ENCODE measurements at places on chromosomes 16 and 17.

- DNase-seq: no peak
Measured at GRCh38 chr16:2497695-2498484, 15.9 kb upstream of the ATP6V0C start.

DNA sequence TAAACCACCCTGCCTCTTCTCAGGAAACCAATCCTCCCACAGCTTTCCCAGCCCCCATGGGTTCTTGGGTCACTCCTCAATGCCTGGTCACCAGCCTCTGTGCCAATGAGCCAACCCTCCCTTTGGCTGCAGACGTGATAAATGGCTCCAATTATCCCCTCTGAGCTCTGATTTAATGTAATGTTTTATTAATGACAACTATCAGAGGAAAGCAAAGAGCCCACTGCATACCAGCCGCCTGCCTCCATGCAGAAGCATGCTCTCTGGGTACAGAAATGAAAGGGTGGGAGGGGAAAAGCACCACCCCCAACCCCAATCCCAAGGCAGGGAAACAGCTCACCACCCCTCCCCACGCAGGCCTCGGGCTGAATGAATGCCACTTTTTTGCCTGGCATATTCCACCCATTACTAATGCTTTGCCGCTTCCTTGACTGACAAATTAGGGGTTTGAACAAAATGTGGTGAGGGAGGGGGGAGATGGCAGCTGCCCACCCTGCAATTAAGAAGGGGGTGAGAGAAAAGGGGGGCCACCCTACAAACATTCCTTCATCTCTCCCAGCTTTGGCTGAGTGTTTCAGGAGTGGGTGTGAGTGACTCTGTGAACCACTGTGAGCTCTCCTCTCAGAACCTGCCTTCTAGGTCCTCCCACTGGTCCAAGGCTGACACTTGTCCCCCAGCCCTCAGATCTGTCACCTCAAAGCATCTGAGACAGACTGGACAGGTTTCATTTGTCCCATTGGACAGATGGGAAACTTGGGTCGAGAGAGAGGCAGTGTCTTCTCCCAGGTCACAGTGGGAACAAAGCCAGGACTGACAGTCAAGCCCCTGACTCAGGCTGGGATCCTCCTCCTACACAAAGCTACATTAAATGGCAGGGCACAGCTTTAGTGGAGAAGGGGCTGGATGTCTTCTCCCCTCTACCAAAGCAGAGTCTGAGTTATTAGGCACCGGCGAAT lies 161.5 kb downstream of the TMEM132E start:
- DNase-seq: no peak

DNA sequence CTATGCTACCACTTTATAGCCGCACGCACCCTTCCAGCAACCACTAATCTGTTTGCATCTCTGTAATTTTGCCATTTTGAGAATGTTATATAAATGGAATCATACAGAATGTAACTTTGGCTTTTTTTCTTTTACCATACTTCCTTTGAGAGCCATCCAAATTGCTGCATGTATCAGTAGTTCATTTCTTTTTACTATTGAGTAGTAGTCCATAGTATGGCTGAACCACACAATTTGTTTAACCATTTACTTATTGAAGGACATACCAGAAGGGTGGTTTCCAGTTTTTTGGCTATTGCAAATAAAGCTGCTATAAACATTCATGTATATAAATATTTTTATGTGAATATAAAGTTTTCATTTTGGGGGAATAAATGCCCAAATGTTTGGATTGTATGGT lies 8.8 kb downstream of the TENT4B start:
- no peak for DNase-seq

DNA sequence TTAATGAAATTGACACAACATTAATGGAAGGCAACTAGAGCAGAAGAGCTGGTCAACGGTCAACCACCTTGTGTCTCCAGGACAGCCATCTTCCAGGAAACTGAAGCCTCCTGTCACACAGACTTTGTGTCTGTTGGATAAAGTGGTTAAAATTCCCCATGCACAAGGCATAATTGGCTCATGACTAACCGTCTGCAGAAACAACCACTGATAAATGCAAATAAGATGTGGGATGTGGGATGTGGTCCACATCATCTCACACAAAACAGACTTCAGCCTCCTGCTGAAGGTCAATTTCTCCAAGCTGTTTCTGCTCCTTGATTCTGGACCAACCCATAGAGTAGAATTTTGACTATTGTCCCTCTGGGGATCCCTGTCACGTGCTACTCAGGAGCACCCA lies 26.9 kb upstream of the XYLT1 start:
- no peak for DNase-seq

DNA sequence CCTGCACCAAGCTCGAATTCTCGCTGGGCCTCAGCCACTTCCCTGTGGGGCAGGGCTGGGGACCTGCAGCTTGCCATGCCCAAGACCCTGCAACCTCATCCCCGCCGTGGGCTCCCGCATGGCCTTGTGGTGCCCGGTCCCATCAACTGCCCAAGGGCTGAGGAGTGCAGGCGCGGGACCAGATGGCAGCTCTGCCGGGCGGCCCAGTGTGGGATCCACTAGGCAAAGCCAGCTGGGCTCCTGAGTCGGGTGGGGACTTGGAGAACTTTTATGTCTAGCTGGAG lies 408.6 kb downstream of the UTP18 start:
- no peak for DNase-seq

- DNase-seq: no peak
Measured at GRCh38 chr17:48547808-48548522, 3.1 kb upstream of the HOXB2 start.

DNA sequence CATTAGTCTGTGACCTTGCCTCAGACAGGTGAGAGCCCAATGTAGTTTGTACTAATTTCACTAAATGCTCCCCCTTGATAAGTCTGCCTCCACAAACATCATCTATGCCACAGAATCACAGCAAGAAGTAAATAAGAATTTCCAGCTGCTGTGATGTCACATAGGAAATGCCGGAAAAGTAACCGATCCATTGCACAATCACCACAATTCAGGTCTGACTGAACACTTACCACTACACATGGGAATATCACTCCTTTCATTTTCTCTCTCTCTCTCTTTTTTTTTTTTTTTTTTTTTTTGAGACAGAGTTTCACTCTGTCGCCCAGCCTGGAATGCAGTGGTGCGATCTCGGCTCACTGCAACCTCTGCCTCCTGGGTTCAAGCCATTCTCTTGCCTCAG lies 79.0 kb upstream of the CDH11 start:
- DNase-seq: no peak

DNA sequence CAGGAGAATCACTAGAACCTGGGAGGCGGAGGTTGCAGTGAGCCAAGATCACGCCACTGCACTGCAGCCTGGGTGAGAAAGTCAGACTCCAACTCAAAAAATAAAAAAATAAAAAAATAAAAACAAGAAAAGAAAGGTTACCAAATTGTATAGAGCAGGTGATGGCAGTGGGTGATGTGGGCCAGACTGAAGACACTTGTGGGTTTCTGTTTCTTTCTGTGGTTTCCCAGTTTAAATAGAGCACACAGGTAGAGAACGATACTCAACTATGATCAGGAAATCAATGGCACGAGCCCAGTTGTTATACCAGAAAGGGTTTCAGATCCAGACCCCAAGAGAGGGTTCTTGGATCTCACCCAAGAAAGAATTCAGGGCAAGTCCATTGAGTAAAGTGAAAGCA lies 32.6 kb downstream of the NUBP1 start:
- DNase-seq: peak; percentile 50

DNA sequence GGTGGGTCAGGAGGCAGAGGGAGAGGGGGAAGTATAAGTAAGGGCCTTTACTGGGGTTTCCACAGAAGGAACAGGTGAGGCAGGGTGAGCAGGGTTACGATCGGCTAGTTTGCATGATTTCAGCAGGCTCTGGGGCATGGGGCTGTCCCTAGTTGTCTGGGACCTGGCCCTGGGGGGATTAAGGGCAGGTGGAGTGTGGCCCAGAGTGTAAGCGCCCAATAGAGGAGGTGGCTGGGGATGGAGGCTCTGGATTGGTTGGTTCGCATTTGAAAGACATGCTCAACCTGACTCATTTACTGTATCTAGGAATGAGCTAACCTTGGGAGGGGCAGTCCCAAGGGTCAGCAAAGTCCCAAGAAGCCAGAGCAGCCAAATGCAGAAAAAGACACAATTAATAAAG lies 230.3 kb downstream of the MAP2K4 start:
- DNase-seq: no peak

GRCh38 chr16:3013491-3013951 lies 798 bp downstream of the CLDN9 start:
- DNase-seq: no peak

GRCh38 chr17:16353317-16354174 lies at the start of gene CENPV:
CENPV (minus strand) TSS chr17:16353469; CDS start chr17:16353436, 33 bp downstream.
- DNase-seq: peak; percentile 66

DNA sequence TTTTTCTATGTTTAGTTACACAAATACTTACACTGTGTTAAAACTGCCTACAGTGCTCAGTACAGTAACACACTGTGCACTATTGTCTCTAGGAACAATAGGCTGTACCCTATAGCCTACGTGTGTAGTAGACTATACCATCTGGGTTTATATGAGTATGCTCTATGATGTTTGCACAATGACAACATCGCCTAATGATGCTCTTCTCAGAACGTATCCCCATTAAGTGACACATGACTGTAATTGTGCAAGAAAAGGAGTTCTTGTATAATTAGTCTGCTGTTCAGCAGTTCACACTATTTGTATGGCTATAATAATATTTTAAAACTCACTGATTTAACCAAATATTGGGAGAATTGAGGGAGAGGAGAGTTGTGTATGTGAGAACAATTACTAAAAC lies 173.7 kb downstream of the TRIM37 start:
- no peak for DNase-seq

GRCh38 chr16:48810436-48810802 lies 200.4 kb upstream of the N4BP1 start:
- DNase-seq: no peak

DNA sequence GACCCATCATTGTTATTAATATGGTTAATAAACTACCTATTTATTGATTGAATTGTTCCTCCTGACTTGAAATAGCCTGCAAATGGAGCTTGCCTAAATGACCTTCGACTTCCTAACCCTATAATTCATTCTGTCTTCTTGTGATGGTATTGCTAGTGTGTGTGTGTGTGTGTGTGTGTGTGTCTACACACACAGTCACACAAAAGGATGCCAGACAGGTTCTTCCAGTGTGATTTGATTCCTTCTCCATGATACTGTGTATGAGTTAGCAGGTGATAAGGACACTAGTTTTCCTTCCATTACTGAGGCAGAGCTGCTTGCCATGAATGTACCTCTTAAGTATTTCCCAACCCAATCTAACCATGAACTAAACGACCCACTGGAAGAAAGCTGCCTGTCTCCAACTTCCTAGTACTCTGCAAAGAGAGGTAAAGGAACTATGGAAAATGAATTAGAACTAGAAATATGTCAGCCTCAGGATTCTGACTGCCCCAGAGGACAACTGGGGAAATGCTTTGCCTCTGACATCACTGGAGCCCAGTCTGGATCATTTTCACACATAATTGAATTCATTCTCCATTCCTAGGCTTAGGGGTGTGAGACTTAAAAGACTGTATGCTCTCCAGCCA lies 3.5 kb upstream of the CDC6 start:
- no peak for DNase-seq

GRCh38 chr16:68384288-68385161 lies 63.8 kb downstream of the SMPD3 start:
- no peak for DNase-seq

DNA sequence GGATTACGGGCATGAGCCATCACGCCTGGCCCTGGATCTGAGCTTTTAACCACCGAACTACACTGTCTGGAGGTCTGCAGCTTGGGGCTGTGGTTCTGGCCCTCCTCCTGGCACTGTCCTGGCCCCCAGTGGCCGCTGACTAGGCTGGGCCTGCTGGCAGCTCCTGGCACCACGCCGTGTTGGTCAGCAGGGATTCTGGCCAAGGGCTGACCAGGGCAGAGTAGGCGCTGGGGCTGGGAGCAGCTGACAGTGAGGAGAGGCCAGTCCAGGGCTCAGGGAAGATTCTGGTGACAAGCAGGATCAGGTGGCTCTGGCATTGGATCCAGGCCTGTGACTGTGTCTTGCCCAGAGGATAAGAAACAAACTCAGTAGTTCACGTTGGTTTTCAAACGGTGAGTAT lies 14.6 kb downstream of the EEF2K start:
- DNase-seq: no peak

DNA sequence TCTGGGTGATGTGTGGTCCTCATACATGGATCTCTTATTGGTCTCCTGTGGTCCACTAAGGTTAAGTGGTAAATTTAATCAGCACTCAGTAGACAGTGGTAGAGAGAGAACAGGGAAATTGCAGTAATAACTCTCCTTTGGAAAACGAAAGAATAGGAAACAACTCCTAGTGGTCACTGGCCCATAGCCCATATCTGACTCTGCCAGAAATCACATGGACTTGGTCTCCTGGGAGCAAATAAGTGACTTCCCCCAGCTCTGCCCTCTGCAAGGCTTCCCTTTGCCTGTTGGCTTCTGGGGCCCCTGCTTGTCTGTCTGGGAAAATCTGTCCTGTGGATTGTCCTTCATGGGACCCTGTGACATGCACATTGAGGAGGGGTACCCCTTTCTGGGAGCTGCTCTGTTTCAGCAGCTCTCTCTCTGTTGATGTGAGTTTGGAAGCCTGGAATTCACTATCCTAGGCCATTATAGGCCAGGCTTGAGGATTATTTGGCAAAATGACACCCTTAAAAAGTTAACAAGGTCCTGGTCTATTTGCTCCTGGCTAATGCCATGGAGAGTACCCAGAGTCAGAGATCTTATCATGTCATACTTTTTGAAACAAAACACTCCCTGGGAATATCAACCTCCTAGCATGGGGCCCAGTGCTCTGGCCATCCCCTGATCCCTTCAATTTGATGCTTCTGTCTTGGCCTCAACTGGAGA lies 58.0 kb upstream of the HNF1B start:
- DNase-seq: no peak

- no peak for DNase-seq
Measured at GRCh38 chr17:82559566-82560251, 40.2 kb downstream of the FOXK2 start.

- no peak for DNase-seq
Measured at GRCh38 chr17:56707312-56708219, 114.1 kb downstream of the NOG start.

DNA sequence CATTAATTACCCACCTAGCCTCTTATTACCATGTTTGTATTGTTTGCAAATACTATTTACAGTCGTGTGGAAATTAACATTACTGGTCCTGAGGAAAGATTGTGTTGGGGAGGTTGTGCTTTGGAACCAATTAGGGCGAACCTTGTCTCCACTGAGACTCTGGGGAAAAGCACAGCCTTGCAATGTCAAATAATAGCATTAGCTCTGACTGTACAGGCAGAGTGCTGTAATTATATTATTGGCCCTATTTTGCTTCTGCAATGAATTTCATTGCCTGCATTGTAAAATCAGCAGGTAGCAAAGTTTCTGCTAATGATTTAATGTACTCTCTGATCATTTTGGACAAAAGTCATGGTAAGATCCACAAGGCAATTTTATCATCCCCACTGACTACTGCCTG lies 97.0 kb downstream of the WWOX start:
- no peak for DNase-seq

Measured in GM18507 (cell line).